ENCODE measurements at places on chromosomes 16 and 17.

DNA sequence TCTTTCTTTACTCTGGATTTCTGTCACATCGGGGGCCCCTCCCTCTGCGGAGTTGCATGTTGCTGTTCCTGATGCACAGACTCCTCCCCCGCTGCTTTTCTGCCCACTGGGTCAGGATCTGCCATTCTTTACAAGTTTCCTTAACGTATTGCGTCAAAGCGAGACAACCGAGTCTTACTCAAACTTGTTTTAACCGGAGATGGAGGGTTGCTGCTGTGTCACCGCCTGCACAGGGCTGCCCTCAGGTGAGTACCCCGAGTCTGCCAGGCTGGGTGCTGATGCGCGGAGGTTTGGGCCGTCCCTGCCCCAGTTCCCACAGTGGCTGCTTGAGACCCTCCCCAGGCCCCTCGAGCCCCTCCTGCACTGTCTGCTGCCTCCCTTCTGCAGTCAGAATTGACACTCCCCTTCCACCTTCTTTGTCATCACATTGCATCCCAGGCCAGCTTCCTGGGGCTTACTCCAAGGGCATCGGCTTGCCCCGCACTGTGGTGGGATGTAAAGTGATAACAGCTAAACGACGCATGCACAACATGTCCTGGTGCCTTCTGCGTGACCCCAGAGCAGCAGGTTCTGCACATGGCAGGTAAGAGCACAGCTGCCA lies 19.3 kb downstream of the CARHSP1 start:
- no peak for DNase-seq

DNA sequence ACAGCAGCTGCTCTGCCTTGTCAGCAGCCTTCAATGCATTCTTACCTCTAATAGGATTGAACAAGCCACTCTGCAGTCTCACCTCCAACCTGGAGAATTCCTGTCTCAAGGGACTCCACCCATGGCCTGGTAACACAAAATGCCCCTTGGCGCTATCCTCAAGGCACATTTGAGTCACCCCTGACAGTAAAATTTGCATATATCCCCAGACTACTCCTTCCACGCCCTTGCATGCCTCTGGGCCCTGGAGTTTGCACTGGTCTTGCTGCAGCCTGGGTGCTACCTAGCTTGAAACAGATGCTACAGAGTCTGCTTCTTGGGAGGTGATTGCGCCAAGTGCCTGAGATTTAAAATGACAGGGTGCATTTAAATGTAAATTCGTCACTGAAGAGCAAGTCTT lies 391.4 kb upstream of the MAF start:
- no peak for DNase-seq

- DNase-seq: no peak
These were observed 276.6 kb upstream of the TNRC6C start for GRCh38 chr17:77681861-77682260.

GRCh38 chr17:46147296-46147695 lies 45.9 kb downstream of the KANSL1 start:
- DNase-seq: no peak

- no peak for DNase-seq
These were observed 300.9 kb downstream of the C16orf95 start for GRCh38 chr16:87016046-87017035.

DNA sequence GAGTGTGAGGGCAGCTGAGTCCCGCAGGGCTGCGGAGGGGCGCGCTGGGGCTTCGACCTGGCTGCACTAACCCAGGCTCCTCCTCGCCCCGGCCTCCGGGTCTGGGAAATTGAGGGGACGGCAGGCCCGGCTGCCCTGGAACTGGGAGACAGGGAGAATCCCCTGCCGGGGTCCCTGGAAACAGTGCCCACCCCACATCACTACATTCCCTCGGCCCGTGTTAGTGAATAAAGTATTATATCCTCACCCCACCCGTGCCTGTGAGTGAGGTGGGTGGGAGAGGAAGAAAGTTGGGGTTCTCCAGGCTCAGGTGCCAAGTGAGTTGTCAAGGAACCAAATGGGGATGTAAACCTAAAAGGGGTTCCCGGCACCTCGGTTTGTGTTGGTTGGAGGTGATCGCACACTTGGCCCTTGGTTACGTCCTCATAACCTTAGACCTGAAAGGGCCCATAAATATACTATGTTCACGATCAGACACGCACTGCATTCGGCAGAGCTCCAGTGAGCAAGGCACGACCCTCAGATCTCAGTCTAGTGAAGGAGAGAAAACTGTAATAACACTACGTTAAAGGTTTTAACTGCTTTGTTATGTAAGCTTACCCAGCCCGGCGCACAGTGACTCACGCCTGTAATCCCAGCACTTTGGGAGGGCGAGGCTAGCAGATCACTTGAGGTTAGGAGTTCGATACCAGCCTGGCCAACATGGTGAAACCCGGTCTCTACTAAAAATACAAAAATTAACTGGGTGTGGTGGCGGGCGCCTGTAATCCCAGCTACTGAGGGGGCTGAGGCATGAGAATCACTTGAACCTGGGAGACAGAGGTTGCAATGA lies 11.2 kb downstream of the ZNF771 start:
- DNase-seq: no peak

DNA sequence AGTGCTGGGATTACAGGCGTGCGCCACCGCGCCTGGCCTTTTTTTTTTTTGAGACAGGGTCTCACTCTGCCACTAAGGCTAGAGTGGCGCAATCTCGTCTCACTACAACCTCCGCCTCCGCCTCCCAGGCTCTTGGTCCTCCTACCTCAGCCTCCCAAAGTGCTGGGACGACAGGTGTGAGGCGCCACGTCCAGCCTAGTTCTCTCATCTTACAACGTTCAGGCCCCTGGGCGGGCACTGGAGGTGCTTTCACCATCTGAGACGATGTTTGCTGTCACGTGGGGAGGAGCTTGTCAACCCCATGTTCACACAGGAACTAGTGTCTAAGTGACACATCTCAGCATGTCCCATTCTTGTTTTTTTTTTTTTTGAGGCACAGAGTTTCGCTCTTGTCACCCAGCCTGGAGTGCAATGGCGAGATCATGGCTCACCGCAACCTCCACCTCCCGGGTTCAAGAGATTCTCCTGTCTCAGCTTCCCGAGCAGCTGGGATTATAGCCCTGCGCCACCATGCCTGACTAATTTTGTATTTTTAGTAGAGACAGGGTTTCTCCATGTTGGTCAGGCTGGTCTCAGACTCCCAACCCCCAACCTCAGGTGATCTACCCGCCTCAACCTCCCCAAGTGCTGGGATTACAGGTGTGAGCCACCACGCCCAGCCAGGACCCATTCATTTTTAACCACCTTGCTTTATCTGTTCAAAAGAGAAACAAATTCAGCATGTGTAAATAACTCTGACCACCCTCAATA lies 5.2 kb upstream of the FANCA start:
- DNase-seq: no peak

- DNase-seq: no peak
These were observed 32.5 kb downstream of the BAIAP2 start for GRCh38 chr17:81067391-81067811.

GRCh38 chr16:57786632-57787518 lies 15.4 kb downstream of the KIFC3 start:
- DNase-seq: no peak

- no peak for DNase-seq
These were observed 14.7 kb downstream of the CCR7 start for GRCh38 chr17:40550608-40551007.

DNA sequence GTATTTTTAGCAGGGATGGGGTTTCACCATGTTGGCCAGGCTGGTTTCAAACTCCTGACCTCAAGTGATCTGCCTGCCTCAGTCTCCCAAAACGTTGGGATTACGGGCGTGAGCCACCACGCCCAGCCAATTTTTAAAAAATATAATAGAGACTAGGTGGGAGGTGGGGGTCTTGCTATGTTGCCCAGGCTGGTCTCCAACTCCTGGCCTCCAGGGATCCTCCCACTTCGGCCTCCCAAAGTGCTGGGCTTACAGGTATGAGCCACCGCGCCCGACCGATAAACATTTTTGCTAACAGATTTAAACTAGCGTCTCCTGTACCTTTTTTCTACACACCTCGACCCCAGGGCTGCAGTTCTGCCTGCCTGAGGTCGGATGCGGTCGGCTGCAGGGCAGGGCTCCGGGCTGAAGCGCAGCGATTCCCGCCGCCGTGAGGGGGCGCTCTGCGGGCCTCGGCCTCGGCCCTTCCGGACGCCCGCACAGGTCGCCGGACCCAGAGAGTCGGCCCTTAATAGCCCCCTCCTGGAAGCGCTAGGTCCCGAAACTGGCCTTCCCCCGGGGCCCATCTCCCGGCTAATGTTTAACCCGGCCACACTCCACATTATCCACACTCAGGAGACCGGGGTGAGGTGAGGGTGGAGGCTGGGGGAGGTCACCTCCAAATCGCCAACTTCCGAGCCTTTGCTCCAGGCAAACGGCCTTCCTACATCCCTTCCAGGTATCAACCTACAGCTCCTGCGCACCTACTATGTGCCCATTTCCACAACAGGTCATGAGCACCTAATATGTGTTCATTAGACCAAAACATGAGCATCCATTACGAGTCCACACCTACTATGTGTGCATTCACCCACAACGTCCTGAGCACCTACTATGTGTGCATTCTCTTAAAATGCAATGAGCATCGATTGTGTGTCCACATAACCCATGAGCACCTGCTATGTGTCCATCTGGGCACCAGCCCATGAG lies 2.0 kb upstream of the GLIS2 start:
- DNase-seq: no peak

DNA sequence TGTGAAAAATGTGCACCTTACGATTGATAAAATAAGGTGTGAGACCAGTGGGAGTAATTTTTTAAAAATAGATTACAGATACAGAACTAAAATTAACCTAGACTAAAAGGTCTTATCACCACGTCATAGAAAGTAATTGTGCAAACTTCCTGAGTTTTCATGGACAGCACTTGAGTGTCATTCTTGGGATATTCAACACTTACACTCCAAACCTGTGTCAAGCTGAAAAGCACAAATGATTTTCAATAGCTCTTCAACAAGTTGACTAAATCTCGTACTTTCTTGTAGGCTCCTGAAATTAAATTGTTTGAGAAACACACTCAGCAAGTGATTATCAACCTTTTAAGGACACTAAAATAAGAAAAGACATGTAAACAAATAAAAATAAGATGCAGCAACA lies 20.5 kb downstream of the BRCA1 start:
- no peak for DNase-seq

DNA sequence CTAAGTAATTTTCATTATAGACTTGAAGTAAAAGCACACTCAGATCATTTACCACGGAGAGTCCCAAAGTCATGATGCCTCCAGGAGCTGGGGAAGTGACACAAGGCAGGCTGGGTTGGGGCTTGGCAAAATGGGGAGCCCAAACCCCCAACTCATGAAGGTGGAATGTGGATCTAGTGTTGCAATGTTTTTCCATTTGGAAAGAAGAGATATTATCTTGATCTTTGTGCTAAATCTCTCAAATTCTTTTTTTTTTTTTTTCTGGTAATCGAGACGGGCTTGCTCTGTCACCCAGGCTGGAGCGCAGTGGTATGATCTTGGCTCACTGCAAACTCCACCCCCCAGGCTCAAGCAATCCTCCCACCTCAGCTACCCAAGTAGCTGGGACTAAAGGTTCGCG lies 7.5 kb upstream of the KCNG4 start:
- no peak for DNase-seq

DNA sequence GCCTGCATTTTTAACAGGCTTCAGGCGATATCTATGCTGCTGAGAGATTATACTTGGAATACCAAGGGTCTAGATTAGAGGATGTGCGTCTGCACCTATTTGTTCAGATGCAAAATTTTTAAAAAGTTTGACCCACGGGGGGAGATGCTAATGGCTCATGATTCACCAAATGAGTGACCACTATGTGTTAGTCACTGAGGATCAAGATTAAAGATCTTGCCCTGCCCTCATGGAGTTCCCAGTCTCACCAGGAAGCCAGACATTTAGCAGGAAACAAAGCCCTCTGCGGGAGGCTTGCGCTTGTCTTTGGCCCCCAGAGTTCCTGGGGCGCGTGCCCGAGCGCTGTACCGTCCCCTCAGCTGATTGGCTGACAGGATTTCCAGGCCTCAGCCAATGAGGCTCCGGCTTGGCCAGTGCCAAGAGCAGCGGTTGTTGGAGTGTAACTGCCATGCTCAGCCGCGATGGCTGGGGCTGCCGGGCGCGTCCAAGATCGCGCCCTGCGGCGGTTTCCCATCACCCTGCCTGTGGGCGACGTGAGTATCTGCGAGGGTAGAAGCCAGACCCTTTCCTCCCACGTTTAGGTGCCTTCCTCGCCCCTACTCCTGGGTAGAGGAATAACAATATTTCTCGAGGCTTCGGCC lies 4.5 kb upstream of the DDX19B start:
- DNase-seq: no peak

GRCh38 chr17:8649157-8650118 lies 18.9 kb upstream of the MYH10 start:
- no peak for DNase-seq

- DNase-seq: no peak
These were observed 259.7 kb downstream of the SEC14L1 start for GRCh38 chr17:77400445-77400870.

DNA sequence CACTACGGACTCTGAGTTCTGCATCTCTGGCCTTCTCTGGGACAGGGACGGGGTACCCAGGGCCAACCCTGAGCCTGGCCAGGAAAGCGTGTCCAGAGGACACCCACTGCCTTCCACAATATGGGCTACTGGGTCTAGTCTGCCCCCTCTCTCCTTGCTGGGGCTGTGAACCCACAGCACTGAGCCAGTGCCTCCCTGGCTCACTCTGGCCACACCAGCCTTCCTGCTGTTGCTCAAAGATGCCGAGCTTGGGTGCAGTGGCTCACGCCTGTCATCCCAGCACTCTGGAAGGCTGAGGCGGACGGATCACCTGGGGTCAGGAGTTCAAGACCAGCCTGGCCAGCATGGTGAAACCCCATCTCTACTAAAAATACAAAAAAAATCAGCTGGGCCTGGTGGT lies 24.8 kb downstream of the PITPNM3 start:
- DNase-seq: no peak

DNA sequence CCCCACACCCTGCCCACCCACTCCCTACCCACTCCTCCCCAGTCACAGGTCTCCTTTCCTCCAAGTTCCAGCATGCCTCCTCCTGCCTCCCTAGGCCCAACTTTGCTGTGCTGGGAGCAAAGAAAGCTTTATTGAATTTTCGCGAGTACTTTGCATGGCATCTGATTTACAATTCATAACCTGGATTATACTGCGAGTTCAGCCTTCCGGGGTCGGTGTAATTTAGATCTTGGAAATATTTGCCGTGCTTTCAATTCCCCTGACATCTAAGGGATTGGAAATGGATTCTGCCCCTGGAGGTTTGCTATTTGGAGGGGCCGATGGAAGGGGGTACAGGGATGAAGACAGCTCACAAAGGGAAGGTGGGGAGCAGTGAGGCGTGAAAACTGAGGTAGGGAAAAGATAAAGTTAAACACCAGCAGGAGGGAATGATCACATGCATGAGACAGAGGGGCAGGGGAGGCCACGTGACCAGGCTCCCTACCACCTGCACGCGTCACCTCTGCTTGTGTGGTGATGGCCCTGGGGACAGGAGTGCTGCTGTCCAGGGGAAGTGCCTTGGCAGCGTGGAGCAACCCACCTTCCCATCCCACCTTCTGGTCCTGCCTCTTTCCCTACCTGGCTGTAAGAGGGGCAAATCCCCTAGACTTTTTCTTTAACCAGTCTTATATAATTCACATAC lies 132.3 kb upstream of the RPL38 start:
- DNase-seq: no peak

Data from cortex of kidney (tissue), 1 donor.